Stomach (tissue), 19 donors: ENCODE measurements at places on chromosomes 6 and 20. TPM values are rescaled to one million over a fixed set of nuclear protein-coding genes. Genes with fewer than 3 reads are reported as not detected.

GRCh38 chr6:169695131-169695530 is 6.7 kb downstream of the WDR27 start:
- DNase-seq, result no peak

DNA sequence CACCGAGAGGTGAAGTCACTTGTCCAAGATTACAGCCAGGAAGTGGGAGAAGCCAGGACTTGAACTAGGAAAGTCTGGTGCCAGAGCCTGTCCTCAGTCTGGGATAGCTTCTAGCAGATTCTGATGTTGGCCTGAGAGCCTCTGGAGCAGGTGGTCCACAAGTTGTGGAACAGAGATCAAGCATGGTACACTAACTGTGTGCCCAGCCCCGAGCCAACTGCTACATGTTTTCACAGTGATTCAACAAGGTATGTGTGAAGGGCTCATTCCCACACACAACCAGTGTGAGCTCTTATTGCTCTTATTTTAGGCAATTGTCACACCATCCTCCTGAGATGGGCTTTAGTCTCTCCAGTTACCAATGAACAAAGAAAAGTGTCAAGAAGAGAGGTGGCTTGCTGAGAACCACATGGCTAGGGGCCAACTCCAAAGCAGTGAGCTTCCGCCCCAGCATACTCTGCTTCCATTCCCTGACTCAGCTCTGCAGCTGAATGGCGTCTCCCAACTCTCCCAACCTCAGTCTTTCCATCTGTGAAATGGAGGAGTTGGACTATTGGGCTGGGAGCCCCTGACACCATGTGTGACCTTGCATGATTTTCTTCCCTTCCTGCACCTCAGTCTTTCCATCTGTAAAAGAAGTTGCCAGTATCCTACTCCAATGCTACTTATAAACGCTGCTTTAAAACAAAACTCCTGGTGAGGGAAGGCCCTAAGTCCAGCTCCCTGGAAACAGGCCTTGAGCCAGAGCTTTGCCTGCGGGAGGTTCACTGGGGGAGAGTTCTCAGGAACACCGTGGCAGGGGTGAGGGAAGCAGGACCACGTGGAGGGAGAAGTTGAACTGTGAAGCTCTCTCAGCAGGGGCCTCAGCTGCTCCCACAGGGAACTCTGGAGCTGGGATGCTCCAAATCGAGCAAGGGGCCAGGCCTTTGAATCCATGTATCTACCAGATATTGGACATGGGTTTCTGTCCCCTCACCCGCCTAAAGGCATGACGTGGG is 40.9 kb downstream of the CDH22 start:
- DNase-seq, result no peak

- DNase-seq, result no peak
Observed at GRCh38 chr6:111724505-111724904, 118.8 kb upstream of the TRAF3IP2 start.

GRCh38 chr6:88843040-88843439 is 120.4 kb downstream of the RNGTT start:
- DNase-seq, result no peak

GRCh38 chr6:149727793-149728498 is 10.0 kb upstream of the LATS1 start:
- no peak for DNase-seq

- DNase-seq, result no peak
Observed at GRCh38 chr6:91573826-91574416, 987.0 kb upstream of the MAP3K7 start.

GRCh38 chr6:25889877-25890853 is 16.1 kb upstream of the SLC17A3 start:
- no peak for DNase-seq

GRCh38 chr6:12369781-12370262 is 79.7 kb downstream of the EDN1 start:
- DNase-seq, result peak; percentile 28

Gene ZSWIM1
- 3.8 TPM for total RNA-seq

Gene FBXL4
- 11.1 TPM for total RNA-seq

Gene DSP
- total RNA-seq, result 58.9 TPM

Gene C6orf58
- total RNA-seq, result not detected

Gene CRISP2
- total RNA-seq, result 0.37 TPM

Gene IMPG1
- not detected for total RNA-seq

Gene CCN5
- not detected for total RNA-seq

Gene RIMS1
- total RNA-seq, result 2.6 TPM

Gene COL21A1
- total RNA-seq, result 4.1 TPM
